ENCODE measurements at places on chromosomes 11 and 22.

DNA sequence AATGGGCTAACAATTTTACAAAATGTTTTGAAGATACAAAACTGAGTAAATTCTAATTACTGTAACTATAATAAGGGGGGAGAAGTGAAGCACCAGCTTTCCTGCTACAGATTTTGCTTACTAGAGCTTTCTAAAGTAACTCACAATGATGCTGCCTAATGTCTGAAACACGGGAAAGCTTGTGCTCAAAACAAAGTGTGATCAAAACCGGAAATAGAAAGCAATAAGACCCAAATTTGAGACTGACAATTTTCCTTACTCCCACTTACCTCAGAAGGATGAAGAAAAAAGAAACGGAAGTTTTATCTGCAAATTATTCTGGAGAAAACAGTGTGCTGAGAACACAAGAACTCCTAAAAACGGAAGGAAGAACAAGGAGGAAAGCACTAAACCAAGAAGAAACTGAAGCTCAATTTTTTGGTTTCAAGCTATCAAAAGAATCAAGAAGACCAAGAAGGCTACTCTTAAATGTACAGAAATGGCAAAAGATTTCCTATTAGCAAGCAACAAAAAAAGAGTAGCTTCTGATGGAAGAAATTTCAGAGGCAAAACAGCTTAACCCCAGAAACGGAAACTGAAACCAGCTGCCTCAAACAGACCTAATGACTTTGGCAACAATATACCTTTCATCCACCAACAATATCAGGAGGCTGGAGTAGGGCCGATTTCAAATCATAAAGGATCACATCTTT is 33.4 kb downstream of the AMBRA1 start:
- DNase-seq, result no peak

- DNase-seq, result no peak
Observed at GRCh38 chr11:1873048-1873812, 18.5 kb downstream of the PRR33 start.

DNA sequence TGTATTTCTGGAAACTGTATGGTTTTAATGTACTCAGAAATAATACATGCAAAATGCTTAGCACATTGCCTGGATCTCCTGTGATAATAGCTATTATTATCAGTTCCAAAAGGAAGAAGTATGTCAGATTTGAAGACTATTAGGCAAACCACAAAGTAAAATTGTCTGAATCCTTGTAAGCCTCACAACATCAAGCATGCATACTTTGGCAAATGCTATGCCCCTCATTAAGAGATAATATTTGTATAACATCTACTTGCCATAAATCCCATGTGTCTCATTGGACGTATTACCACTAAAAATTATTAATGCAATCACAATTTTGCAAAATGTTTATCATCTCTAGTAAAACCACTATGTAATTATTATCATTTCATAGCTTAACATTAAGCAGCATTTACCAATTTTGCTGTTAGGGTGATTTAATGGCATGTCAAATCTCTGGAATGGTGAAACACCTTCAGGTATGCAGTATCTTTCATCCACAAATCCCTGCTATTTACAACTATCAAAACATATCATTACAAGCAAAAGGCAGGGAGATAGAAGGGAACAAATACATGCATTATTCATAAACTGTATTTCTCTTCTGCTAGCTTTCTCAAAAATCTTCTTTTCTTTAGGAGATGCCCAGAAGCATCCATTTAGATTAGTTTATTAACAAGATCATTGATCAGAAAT is 974.6 kb upstream of the RAG2 start:
- DNase-seq, result no peak

- no peak for DNase-seq
Observed at GRCh38 chr11:95485115-95485900, 254.3 kb upstream of the SESN3 start.

DNA sequence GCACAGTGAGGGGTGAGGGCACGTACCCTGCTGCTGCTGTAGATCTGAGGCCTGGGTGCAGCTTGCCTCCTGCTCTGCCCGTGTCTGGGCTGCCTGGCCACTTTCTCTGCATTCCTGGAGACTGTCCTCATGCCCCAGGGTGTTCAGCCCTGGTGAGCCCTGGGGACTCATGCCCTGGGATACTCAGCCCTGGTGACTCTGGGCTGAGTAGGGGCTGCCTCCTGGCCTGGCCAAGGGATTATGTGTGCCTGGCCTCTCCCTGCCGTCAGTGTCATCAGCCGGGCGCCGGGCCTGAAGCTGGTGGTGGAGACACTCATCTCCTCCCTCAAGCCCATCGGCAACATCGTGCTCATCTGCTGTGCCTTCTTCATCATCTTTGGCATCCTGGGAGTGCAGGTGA is 94.7 kb downstream of the CACNA1I start:
- no peak for DNase-seq

- no peak for DNase-seq
Observed at GRCh38 chr22:24507716-24508115, 12.6 kb downstream of the UPB1 start.

Measured in A549 (cell line).